Activated CD8-positive, alpha-beta T cell treated with anti-CD3 and anti-CD28 coated beads for 36 hours (primary cell): ENCODE measurements at places on chromosomes 16 and 17. TPM values are rescaled to one million over a fixed set of nuclear protein-coding genes. Genes with fewer than 3 reads are reported as not detected.

The TBC1D3I gene
- total RNA-seq = 0.45 TPM

The LIG3 gene
- 44.1 TPM for total RNA-seq

The KRTAP3-1 gene
- total RNA-seq = not detected

The KCNJ16 gene
- total RNA-seq = not detected

The FBXL16 gene
- total RNA-seq = 8.0 TPM

The DOC2A gene
- total RNA-seq = 1.8 TPM

The SYT17 gene
- total RNA-seq = 0.59 TPM
